CD14-positive monocyte (primary cell): ENCODE measurements at places on chromosomes 7 and 10.

DNA sequence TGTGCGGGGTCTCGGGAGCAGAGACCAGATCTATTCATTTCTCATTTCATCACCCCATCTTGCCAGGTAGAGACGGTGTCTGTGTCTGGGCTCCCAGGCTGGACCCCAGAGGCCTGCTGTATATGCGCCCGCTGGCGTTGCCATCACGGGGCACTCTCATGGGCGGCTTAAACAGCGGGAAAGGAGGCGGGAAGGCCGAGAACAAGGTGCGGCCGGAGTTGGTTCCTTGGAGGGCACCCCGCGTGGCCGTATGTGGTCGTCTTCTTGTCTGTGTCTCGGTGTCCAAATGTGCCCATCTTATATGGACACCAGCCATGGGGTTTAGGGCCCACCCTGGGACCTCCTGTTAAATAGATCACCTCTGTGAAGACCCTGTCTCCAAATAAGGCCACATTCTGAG, 2.1 kb upstream of the CFAP46 start:
- DNase-seq, result no peak

DNA sequence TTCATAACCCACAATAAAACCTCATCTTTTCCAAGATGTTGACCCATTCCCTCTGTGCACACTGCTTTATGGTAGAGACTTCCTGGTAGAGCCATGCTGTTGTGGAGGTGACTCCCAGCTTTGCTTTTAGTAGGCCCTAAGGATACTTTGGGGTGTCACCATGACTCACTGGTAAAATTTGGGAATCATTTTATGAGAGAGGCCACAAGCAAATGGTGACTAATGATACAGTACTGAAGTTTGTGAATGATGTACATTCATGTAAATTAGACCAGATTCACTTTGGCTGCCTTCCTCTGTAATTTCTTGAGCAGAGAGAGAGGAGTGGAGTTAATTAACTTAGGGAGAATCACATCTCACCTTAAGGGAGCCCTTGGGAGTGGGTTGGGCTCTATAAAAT, 686.5 kb downstream of the LRMDA start:
- no peak for DNase-seq

GRCh38 chr10:101351477-101351876, 2.5 kb upstream of the BTRC start:
- DNase-seq, result no peak

GRCh38 chr7:74312418-74313028, 23.3 kb downstream of the CLIP2 start:
- peak; percentile 79 for DNase-seq

- DNase-seq, result peak; percentile 2
These were observed 31.8 kb downstream of the CCAR1 start for GRCh38 chr10:68752711-68753350.

GRCh38 chr10:49448924-49449323, 53.0 kb upstream of the DRGX start:
- DNase-seq, result no peak

DNA sequence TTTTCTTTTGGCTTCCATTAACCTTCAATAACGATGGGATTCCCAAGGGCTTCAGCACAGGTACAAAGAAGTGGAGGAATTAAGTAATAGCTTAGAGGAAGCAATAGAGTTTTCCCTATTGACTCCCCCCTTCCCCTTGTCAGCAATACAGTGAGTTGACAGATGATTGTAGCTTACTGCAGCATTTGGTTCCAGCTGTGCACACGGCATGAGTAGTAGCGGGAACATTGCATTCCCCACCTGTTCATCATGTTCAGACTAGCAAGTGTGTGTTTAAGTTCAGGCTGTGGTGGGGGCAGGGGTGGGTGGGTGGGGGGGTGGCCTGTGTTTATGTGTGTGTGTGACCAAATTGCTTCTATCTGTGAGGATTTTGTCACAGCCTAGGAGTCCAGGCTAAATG, 4.6 kb upstream of the ADRA2A start:
- no peak for DNase-seq

- DNase-seq, result no peak
These were observed 24.9 kb downstream of the MBL2 start for GRCh38 chr10:52747694-52748093.

- DNase-seq, result no peak
These were observed 72.0 kb upstream of the SMNDC1 start for GRCh38 chr10:110376767-110377160.

GRCh38 chr10:112227331-112227987, 43.9 kb upstream of the GPAM start:
- DNase-seq, result no peak

DNA sequence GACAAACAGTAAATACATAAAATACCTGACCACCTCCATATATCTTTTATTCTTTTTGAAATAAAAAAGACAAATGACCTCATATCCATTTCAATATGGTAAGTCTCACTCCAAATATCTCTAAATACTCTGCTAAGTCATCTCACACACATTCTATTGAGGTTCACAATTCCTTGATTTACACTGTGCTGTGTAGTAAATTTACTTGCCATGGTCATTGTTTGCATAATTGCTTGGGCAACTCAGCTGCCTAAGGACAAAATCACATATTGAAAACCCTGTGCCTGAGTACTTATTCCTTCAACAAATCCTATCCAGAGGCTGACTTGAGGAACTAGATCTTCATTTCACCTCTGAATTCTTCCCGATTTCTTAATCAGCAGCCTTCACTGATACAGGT, 176.4 kb downstream of the THSD7A start:
- no peak for DNase-seq

- no peak for DNase-seq
These were observed 560.0 kb upstream of the GALNT17 start for GRCh38 chr7:70571961-70572360.

- no peak for DNase-seq
These were observed 22.3 kb downstream of the LEP start for GRCh38 chr7:128263420-128263819.

DNA sequence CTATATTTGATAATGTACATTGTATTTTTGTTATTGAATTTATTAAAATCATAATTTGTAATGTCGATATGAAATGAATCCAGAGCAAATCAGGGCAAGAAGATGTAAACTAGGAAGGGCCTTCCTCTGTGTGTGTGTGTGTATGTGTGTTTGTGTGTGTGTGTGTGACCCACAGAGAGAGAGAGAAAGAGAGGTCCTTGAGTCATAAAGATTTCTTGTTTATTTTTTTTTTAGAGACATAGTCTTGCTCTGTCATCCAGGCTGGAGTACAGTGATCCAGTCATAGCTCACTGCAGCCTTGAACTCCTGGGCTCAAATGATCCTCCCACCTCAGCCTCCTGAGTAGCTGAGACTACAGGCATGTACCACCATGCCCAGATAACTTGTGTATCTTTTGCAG, 50.7 kb downstream of the INPP5F start:
- no peak for DNase-seq

- no peak for DNase-seq
These were observed 30.0 kb downstream of the GLUD1 start for GRCh38 chr10:87064651-87065050.

DNA sequence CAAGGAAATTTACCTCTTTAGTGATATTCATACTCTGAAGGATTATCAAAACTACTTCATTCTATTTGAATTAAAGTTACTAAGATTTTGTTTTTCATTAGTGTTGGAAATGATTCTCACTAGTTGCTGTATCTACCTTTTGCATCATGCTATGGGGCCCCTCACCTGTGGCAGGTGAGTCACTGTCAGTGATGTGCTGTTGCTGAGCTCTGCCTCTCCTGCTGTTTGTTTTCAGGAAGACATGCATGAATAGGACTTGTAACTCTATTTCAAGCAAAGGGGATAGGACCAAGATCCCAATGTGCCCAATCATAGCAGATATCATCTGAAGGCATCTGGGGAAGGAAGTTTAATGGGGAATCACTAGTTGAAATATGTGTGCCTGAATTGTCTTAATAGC, 57.4 kb upstream of the AGR3 start:
- DNase-seq, result no peak

DNA sequence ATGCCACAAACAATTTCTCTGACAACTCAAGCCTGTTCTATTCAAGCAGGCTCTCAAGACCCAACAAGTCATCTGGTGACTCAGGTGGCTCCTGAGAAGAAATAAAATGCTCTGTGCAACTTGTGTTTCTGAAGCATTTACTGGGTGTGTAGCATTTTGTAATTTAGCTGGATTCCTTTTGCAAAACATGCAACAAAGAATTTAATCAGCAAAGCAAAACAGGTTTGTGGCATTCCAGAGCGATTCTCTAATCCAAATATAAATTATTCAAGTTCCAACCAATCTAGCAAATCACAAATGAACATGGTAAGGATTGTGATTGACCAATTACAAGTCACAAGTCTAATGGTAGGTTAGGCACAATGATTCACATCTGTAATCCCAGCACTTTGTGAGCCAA, 39.8 kb upstream of the C10orf67 start:
- DNase-seq, result no peak

DNA sequence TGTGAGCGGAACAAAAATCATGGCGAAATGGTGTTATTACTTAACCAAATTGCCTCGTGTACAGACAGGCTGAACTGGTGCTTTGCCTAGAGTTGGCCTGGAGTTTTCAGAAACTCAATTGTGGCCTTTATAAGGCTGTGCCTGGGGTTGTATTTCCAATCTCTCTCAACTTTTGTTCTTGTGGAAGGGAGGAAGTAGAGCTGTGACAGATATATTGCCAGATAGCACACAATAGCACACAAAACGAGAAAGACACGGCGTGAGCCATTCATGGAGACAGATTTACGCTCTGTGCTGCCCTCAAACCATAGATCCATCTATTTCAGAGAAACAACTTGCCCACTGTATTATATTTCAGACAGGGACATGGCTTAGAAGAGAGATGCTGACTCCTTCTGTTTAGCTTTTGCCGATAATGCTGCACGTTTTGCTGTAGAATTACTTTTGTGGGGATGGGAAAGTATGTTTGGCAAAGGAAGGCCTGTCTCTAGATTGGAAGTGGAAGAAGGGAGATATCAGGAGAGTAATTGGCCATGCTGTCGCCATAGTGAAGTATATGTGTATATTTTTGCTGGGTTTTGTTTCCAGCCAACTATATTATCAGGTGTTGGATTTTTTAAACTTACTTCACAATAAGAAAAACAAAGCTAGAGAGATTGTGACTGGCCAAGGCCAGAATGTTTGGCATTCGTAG, 80.4 kb downstream of the AUTS2 start:
- no peak for DNase-seq

DNA sequence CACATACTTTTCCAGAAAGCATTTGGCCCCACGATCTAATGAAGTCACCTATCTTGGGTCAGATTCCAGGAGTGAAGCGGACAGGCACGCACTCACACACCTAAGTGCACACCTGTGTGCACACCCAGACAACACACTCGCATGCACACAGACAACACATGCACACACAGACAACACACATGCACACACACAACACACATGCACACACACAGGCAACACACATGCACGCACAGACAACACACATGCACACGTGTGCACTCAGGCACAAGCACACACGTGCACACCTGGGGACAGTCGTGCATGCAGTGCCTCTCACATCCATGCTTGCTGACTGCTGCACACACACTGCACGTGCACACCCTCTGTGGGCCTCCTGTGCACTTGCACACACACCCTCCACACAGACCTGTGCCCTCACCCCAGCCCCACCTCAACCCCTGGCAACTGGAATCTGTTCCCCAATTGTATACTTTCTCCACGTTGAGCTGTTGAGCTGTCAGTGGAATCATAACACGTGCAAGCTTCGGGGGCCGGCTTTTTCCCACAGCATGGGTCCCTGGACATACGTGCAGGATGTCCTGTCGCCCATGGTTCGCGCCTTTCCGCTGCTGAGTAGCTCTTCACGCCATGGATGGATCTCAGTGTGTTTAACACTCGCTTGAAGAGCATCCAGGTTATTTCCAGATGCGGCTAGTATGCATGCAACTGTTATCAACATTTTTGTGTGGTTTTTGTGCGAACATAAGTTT, 55.3 kb upstream of the CFAP46 start:
- no peak for DNase-seq

DNA sequence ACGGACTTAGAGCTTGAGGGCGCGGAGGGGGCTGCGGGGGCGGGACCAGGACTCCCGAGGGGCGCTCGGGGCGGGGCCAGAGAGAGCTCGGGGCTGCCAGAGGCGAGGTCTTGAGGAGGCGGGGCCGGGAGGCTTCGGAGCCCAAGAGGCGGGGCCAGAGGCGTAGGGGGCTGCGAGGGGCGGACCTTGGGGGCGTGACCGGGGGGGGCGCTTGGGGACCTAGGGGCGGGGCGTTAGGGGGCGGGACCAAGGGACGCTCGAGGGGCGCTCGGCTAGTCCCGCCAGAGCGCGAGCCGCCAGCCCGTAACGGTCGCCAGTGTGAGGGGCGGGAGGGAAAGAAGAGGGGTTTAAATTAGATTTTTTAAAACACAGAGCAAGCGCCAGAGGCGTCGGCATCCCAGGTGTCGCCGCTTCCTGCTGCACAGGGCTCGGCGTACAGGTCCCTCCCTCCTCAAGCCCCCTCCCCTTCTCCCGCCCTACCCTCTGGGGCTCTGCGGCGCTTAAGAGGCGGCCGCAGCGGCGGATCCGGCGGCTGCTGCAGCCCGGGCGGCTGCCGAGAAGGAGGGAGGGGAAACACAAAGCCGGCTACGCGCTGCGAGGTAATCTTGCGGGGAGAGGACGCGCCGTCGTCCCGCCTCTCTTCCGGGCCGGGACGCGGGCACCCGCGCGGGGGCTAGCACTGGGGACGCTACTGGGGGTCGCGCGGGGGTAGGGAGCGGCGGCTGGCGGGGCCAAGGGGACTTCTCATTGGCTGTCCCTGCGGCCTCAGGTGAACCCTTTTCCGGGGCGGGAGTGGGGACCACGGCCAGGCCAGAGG, at the start of gene ADD3:
Gene ADD3, plus strand, starts transcription at position 284 of the 817 bp plus-strand sequence. CDS start 92,670 bp downstream, outside the sequence.
- peak; percentile 62 for DNase-seq

GRCh38 chr7:2606539-2606936, 25.2 kb upstream of the TTYH3 start:
- no peak for DNase-seq

- DNase-seq, result no peak
These were observed 64.8 kb upstream of the GHITM start for GRCh38 chr10:84074521-84074920.

DNA sequence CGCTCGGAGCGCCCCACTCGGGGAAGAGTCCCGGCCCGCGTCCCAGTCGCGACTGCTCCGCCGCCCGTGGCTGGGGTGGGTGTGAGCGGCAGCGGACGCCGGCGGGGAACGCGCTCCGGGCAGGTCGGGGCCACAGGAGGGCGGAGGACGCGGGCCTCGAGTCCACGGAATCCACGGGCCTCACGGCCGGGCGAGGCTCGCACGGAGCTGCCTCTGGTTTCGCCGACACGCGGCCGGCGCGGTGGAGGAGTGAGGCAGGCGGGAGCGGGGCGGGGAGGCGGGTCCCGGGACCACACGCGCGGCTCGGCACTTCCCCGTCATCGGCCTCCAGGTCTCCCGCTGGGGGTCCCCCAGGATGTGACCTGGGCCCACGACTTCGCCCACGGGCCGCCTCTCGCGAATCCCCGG, 533 bp upstream of the NKX6-2 start:
- no peak for DNase-seq
